ENCODE measurements at places on chromosomes 3 and 15.

- DNase-seq: no peak
Measured at GRCh38 chr15:49848282-49848724, 227.5 kb downstream of the DTWD1 start.

GRCh38 chr3:180287703-180288102, 251.0 kb upstream of the PEX5L start:
- DNase-seq: no peak

- no peak for DNase-seq
Measured at GRCh38 chr3:57268416-57268815, 24.1 kb downstream of the ASB14 start.

DNA sequence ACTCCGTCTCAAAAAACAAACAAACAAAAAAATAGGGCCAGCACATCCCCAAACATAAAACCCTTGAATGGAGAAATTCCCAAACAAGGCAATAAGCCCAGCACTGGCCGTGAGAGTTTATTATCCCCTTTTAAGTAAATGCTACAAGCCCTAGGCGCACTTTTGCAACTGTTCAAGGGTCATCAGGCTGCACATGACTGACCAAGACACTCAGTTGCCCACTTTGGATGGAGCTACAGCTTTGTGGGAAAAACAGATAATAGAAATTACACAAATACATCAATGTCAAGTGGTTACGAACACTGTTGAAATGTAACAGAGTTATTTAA, 33.7 kb upstream of the ZNF445 start:
- DNase-seq: no peak

DNA sequence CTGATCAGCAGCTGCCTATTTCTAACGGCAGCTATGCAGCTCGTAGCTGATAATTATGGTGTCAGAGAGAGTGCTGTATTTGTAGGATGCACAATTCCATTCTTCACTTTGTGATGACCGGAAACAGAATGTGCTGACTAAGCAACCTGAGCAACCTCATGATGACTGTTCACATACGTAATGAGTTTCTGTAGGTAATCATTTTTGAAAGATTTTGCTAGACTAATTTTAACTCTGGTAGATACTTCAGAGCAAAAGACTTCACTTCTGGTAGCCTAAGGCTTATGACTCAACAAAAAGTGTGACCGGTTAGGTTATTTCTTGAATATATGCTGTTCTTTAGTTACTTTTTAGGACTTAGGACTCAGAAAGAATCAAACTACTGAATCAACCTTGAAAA, 567.7 kb downstream of the NAALADL2 start:
- no peak for DNase-seq

GRCh38 chr3:1190569-1190968, 97.7 kb downstream of the CNTN6 start:
- no peak for DNase-seq

Data from bone marrow (tissue), 2 donors.